ENCODE measurements at places on chromosomes 11 and 22.

DNA sequence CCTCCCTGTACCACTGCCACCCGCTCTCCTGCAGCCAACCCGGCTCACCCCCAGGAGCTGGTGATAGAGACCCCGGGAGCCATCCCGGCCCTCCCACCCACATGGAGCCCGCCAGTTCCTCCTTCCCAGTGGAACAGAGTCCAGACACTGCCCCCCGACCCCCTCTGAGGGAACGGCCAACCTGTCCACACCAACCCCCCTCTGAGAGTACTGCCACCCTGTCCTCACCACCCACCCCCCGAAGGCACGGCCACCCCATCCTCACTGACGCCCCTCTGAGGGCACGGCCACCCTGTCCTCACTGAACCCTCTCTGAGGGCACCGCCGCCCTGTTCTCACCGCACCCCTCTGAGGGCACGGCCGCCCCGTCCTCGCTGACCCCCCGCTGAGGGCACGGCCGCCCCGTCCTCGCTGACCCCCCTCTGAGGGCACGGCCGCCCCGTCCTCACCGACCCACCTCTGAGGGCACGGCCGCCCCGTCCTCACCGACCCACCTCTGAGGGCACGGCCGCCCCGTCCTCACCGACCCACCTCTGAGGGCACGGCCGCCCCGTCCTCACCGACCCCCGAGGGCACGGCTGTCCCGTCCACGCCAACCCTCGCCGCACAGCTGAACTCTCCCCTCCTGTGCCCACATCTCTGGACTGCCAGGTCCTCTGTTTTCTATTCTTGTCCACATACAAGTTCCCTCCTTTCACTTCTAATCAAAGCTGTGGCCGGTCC lies 18.0 kb downstream of the TOLLIP start:
- no peak for DNase-seq

DNA sequence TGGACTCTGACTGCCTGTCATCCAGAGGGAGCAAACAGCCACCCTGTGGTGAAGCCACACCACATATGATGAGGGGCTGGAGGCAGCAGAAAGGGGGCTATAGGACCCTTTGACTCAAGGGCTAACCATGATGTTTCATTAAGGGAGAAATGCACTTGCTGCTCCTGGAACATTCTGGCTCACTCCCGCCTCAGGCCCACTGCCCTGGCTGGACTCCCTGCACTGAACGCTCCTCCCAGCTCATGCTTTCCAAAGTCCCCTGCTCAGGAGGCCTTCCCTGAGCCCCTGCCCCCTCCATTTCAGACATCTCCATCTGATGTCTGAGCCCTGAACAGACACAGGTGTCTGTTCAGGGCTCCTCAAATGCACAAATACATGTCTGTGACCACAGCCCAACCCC lies 69.1 kb downstream of the CDKN1C start:
- DNase-seq: no peak

DNA sequence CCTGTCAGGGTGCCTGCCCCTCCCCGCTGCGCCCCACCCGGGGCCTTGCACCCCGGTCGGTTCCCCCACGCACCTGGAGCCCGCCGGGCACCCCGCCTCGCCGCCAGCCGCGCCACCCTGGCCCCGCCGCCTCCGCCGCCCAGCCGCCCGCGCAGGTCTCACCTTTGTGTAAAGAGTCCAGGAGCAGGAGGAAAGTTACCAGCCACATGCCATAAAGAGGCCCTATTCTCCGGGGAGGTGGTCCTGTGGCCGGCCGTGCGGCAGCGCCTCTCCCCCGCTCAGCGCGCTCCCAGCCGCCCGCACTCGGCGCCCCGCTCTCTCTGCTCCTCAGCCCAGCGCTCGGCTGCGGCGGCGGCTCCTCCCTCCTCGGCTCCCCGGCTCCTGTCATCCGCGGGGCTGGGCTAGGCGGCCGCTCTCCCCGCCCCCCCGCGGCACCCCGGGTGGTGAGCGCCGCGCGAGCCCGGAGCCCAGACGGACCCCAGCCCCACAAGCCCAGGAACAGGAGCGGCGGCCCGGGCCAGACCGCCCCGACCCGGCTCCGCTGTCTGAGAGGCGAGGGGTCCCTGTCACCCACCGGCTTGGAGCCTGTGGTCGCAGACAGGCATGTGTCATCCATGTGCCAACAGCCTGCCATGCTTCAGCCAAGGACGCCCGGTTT lies at the start of gene DSCAML1:
DSCAML1 (minus strand) TSS at position 345 of the 658 bp plus-strand sequence; CDS start at position 208, 137 bp downstream.
- peak; percentile 64 for DNase-seq

- no peak for DNase-seq
Observed at GRCh38 chr11:86865436-86865835, 65.1 kb downstream of the PRSS23 start.

- DNase-seq: peak; percentile 17
Observed at GRCh38 chr22:39967996-39968972, 8.1 kb downstream of the TMA7B start.

All from putamen (tissue), 1 donor.